ENCODE measurements at places on chromosomes 5 and 9. TPM values are rescaled to one million over a fixed set of nuclear protein-coding genes. Genes with fewer than 3 reads are reported as not detected.

DNA sequence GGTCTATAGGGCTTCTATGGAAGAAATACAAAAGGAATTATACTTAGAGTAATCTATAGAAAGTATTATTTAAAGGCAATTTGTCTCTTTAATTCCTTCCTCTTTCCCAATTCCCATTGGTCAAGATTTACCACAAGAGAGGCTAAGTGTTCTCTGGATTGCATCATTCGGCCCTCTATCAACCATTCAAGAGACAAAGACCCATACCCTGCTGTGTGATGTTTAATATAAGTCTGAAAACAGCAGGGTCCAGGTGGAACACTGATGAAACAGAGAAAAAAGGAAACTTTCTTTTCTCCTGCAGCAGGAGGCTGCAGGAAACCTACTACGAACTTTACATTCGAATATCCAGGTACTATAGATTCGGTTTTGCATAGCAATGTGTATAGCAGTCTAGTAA is 323.4 kb downstream of the CHSY3 start:
- H3K27me3 ChIP-seq: no peaks in the 10 kb centered on the region
- no peaks in the 10 kb centered on the region for H3K4me1 ChIP-seq
- no peak for DNase-seq
- H3K27ac ChIP-seq: no peak overlapping the region
- H3K4me3 ChIP-seq: no peak overlapping the region
- no peaks in the 10 kb centered on the region for H3K36me3 ChIP-seq

GRCh38 chr9:120845255-120845654 is 2.5 kb upstream of the PSMD5 start:
- no peaks in the 10 kb centered on the region for H3K27me3 ChIP-seq
- peaks cover 15% of the 10 kb centered on the region for H3K4me1 ChIP-seq

- H3K27me3 ChIP-seq: no peaks in the 10 kb centered on the region
- H3K27ac ChIP-seq: no peak overlapping the region
- H3K4me1 ChIP-seq: no peaks in the 10 kb centered on the region
- H3K4me3 ChIP-seq: no peak overlapping the region
Measured at GRCh38 chr5:135606431-135606830, 27.6 kb upstream of the CXCL14 start.

- DNase-seq: no peak
- H3K27ac ChIP-seq: no peak overlapping the region
- no peaks in the 10 kb centered on the region for H3K27me3 ChIP-seq
- no peak overlapping the region for H3K4me3 ChIP-seq
- H3K36me3 ChIP-seq: no peaks in the 10 kb centered on the region
- no peaks in the 10 kb centered on the region for H3K4me1 ChIP-seq
Measured at GRCh38 chr5:131513780-131514179, 121.2 kb downstream of the RAPGEF6 start.

The KLHL9 gene
- 28.4 TPM for total RNA-seq

DNA sequence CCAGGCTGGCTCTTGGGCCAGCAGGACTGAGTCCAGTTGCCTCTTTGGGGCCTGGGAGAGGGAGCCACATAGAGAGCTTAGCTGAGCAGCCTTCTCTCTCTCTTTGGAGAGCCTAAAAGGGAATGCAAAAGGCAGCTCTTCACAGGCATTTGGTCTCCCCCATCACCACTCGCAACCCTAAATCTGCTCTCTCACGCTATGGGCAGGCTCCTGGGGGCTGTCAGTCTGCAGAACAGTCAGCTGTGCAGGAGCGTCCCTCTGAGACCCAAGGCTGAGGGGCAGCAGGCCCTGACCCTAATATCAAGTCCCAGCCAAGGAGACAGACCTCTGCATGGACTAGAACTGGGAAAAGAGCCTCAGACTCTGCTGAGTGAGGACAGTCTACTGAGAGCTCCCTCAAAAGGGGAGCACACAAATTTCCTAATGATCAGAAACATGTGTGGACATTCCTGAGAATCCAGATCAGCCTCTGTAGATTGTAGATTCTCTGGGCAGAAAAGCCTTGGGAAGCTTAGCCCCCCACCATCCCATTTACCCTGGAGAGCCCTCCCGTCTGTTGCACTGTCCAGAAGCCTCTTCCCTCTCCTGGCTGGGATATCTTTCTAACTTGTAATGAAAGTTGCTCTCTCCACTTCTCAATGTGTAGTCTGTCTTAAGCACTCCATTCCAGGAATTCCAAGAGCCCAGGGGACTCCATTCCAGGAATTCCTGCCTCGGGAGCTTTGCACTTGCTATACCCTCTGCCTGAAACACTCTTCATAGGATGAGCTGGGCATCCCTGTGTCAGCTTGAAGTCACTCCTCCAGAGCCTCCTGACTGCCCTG is 79.4 kb downstream of the FAM114A2 start:
- no peak overlapping the region for H3K27ac ChIP-seq
- H3K4me3 ChIP-seq: no peak overlapping the region
- no peak for DNase-seq
- H3K4me1 ChIP-seq: no peaks in the 10 kb centered on the region

The AJM1 gene
- 2.8 TPM for total RNA-seq

DNA sequence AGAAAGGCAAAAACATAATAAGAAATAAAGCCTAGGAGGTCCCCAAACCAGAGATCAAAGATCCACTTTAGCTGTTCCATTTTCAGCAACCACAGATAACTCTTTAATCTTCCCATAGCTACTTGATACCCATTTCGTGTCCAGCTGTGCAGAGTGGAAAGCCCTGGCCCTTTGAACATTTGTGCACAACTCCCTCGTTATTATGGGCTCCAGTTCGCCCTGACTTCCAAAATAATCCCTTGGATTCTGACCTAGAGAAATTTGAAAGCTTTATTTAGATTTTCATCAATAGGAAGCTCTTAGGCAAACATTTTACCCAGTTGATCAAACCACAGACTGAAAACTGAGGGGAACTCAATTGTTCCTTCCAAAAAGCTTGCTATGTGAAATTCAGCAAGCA is 4.8 kb downstream of the MYOT start:
- no peak for DNase-seq
- H3K4me1 ChIP-seq: no peaks in the 10 kb centered on the region
- H3K27me3 ChIP-seq: no peaks in the 10 kb centered on the region
- no peaks in the 10 kb centered on the region for H3K36me3 ChIP-seq

GRCh38 chr5:172336676-172337285 is 53.2 kb upstream of the UBTD2 start:
- DNase-seq: no peak
- H3K27me3 ChIP-seq: no peaks in the 10 kb centered on the region
- H3K36me3 ChIP-seq: peaks cover 9% of the 10 kb centered on the region
- H3K4me1 ChIP-seq: no peaks in the 10 kb centered on the region
- no peak overlapping the region for H3K27ac ChIP-seq

GRCh38 chr5:158929552-158930218 is 170.0 kb downstream of the EBF1 start:
- no peak overlapping the region for H3K27ac ChIP-seq
- H3K4me1 ChIP-seq: no peaks in the 10 kb centered on the region
- H3K36me3 ChIP-seq: no peaks in the 10 kb centered on the region
- H3K27me3 ChIP-seq: no peaks in the 10 kb centered on the region

The TRIM41 gene
- 18.8 TPM for total RNA-seq

All from thyroid gland (tissue), 4 donors.